Activated T-cell treated with anti-CD3 and anti-CD28 coated beads, Interleukin-2, amount 50 U/mL, for 1 hour (primary cell): ENCODE measurements at places on chromosomes 4 and X.
A peak's percentile ranks its signal among the peaks of the same experiment; 100 is the strongest.

GRCh38 chrX:81378560-81378959, 176.7 kb downstream of the SH3BGRL start:
- no peak for DNase-seq

GRCh38 chrX:95764972-95765451, 919.6 kb upstream of the DIAPH2 start:
- DNase-seq: no peak

DNA sequence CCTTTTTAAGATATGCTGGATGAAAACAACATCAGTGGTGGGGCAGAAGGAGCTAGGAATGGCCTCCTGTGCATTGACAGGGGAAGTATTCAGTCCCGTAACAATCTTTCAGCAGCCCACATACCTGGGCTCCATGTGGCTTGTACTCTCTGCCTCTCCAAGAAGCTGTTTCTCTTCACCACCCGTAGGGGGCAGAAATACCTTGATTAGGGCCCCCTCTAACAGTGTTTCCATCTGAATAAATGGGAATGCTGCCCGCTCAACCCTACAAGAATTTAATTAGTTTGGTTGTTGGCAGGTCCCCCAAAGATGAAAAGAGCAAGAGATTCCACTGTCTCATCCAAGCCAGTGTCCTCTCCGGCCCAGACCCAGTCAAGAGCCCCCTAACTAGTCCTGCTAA, 155.2 kb downstream of the SMIM20 start:
- no peak for DNase-seq

GRCh38 chrX:10603612-10604011, 16.8 kb downstream of the MID1 start:
- no peak for DNase-seq

GRCh38 chrX:122055460-122055859, 1008.0 kb downstream of the GLUD2 start:
- no peak for DNase-seq

DNA sequence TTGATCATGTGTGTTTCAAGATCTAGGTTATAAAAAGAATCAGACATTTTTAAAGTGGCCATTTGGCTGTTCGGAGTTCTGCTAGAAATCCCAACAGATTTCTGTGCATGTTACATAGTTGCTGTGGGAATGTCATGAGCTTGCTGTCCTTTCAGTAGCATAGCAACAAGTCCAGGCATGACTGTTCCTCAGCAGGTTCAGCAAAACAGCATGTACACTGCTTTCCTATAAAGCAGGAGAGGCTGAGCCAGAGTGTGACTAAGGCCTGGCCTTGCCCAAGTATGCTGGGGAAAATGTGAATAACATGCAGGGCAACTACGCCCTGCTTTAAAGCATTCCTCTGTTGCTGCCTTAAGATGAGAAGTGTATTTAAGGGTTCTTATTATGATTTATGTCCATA, 217.1 kb upstream of the SMIM31 start:
- no peak for DNase-seq

GRCh38 chr4:139315221-139315675, 13.0 kb upstream of the NDUFC1 start:
- no peak for DNase-seq

DNA sequence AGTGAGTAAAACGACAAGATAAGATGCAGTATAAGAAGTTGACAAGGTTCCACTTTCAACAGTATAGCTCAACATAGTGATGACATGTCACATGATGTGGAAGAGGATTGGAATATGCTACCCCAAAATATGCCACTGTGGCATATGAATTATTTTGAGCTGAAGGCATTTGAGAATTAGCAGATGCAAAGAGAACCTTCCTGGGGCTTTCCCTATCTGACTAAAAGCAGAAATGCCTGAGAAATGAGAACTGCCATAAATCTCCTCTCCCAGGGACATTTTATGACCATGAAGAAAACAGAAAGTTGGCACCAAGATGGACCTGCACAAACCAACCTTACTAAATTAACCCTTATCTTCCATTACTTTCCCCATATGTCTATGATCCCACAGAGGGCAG, 24.8 kb downstream of the CDKN2AIP start:
- DNase-seq: no peak

GRCh38 chr4:891747-892146, 40.4 kb downstream of the GAK start:
- DNase-seq: no peak

DNA sequence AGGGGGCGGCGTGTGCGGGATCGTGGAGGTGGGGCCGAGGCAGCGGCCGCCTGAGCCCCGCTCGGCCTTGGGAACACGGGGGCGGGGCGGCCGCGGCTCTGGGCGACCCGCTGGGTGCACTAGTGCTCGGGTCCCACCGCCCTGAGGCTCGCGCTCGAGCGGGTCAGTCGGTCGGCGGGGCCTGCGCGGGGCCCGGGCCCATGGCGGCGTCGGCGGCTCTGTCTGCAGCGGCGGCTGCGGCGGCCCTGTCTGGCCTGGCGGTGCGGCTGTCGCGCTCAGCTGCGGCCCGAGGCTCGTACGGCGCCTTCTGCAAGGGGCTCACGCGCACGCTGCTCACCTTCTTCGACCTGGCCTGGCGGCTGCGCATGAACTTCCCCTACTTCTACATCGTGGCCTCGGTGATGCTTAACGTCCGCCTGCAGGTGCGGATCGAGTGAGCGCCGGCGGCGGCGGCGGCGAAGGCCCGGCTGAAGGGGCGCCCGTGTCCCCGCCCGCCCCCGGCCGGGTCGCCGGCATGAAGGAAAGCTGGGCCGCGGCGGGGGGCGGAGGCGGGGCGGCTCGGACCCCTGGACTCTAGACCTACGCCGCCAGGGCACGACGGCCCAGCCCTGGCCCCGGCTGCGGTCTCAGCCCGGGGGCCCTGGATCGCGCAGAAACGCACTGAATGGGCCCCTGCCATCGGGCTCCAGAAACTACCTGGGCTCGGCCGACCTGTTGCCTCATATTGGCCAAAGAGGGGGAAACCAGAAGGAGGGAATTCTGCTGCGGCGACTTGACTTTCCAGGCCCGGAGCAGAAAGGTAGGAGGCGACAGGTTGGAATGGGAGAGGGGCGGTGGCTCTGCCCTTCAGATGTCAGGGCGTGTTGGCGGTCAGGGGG, at the start of gene SMIM10L2A:
TSS of gene SMIM10L2A (plus strand) at position 13 of the 878 bp plus-strand sequence. CDS start at position 201, 188 bp downstream.
- no peak for DNase-seq

- DNase-seq: no peak
Measured at GRCh38 chrX:18075603-18076002, 145.1 kb downstream of the BEND2 start.

- DNase-seq: no peak
Measured at GRCh38 chr4:3858046-3858730, 92.0 kb downstream of the ADRA2C start.

- DNase-seq: no peak
Measured at GRCh38 chrX:128619490-128619889, 567.3 kb upstream of the ACTRT1 start.

DNA sequence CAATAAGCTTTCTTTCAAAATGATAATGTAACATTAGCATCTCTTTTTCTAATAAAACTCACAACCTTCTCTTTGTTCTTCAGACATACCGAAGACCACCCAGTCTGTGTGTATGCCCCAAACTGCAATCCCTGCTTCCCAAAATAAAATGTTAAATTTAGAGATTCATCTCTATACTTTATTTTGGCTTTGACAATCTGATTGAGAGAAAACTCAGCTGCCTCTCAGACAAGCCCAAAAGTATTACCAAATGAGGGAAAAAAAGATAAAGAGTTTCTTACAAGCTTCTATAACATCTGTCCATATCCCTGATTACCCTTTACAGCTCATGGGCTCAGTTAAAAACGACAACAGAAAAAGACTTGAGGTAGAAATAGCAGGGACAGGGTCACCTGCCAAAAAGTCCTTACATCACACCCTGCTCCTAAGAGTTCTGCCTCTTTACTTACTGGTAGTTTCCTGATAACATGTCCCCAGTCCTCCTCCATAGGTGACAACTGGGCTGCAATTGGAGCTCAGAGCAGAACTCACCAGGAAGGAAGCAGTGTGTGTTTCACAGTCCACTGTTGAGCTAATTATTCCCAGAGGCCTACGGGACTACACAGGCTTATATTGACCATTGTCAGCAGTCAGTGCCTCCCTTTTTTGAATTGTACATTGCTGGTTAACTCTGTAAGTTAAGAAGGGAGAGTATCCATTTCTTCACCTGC, 70.9 kb upstream of the FAM9C start:
- DNase-seq: no peak

- peak; percentile 43 for DNase-seq
Measured at GRCh38 chrX:53714580-53715345, 28.2 kb upstream of the HUWE1 start.

GRCh38 chr4:118012142-118012541, 22.1 kb upstream of the NDST3 start:
- DNase-seq: no peak

- DNase-seq: no peak
Measured at GRCh38 chr4:184357772-184358171, 116.6 kb downstream of the IRF2 start.

DNA sequence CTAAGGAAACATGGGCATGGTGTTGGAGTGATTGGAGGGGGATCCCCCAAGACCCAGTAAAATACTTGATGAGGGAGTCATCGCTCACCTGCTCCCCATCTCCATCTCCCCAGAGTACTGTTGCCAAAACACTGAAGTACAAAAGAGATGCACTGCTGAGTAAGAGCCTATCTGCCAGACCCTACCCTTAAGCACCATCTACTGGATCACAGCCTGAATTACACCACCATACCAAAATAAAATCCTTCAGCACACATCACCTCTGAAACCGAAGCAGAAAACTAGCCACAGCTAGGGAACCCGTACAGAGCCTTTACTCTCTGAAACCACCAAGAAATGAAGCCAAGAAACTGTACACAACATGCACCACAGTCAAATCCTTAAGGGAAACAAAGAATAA, 466.3 kb upstream of the ACTRT1 start:
- DNase-seq: no peak

DNA sequence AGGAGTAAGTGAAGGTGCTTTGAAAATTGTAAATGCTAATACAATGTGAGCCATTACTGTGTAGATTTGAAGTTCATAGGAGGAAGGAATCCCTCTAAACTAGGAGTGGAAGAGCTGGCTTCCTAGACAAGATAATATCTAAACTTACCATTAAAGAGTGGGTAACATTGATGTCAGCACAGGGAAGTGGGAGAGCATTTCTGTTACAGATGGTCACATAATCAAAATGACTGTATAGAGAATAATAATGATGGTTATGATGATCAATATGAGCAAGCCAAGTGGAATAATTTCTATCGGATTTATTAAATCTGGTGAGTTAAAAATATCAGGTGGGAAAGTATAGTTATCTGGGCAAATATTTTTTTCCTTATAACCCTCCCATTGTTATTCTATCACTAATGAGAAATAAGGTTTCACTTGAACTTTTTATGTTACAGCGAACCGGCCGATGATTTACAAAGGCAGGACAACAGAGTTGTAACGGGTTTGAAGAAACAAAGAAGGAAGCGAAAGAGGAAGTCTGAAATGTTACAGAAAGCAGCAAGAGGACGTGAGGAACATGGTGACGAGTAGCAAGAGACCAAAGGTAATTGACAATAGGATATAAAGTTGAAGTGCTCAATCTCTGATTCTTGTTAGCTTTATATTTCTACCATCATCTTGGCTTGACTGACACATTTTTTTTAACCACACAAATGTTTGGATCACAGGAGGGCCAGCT, 43.5 kb downstream of the FMR1NB start:
- DNase-seq: no peak

GRCh38 chrX:38142610-38143009, 78.1 kb downstream of the SRPX start:
- DNase-seq: no peak

DNA sequence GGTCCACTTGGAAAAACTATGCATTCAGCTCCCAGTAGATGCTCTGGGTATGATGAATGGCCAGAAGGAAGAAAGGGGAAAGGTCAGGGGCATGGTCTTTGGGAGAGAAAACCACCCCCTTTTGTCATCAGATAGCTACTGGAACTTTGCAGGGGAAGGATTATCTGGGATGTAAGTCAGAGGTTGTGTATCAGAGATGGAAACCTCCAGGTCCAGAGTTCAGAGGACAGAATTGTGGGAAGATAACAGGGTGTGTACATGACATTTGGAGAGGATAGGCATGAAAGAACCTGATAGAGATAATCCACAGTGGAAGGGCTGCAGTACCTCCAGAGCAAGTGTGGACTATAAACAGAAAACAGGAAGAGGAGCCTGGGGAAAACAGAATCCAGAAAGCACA, 262.7 kb downstream of the SPRY1 start:
- no peak for DNase-seq

DNA sequence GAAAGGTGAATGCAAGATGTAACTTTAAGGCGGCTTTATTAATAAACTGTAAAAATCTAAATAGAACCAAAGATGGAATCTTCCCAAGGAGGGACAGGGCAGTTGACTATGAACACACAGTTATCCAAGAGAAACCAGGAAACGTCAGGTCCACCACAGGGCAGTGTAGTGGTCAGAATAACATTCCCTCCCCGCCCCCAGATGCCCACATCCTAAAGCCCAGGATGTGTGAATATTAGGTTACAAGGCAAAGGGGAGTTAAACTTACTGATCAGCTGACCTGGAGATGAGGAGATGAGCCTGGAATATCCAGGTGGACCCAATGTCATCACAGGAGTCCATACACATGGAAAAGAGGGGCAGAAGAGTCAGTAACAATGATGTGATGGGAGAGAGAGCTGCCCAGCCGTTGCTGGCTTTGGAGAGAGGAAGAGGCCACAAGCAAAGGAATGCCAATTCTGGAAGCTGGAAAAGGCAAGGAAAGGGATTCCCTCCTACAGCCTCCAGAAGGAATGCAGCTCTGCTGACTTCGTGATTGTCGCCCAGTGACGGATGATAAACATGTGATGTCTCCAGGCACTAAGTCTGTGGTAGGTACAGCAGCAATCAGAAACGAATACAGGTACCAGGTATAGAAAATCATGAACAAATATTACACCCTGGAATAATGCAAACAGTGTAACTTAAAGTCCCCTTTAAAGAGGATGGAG, 5.2 kb downstream of the SH3KBP1 start:
- no peak for DNase-seq

GRCh38 chrX:130091980-130092522, 18.2 kb downstream of the ELF4 start:
- DNase-seq: peak; percentile 82

- DNase-seq: no peak
Measured at GRCh38 chr4:145808848-145809512, 129.0 kb downstream of the C4orf51 start.

DNA sequence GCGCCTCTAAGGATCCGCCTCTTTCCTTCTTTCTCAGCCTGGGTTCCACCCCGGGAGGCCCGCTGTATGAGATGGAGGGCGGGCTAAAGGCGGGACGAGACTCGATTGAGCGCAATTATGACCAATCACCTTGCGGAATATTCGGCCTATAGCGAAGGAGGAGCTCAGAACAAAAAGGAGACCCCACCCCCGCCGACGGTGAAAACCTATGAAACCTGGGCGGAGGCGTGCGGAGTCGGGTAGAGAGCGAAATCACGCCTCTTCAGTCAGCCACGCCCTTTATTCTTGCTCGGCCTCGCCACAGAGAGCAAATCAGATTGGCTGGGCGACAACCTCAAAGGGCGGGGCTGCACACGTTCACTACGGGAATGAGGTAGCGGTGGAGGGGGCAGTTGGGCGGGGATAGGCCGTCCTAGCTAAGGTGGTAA, 615 bp upstream of the CDK16 start:
- DNase-seq: peak; percentile 97
